Heart right ventricle (tissue), 16 donors: ENCODE measurements at places on chromosomes 3 and 15. TPM values are rescaled to one million over a fixed set of nuclear protein-coding genes. Genes with fewer than 3 reads are reported as not detected.

The CD96 gene
- 0.20 TPM for total RNA-seq

- H3K27ac ChIP-seq = no peak overlapping the region
- no peaks in the 10 kb centered on the region for H3K27me3 ChIP-seq
- H3K36me3 ChIP-seq = no peaks in the 10 kb centered on the region
- DNase-seq = no peak
- no peaks in the 10 kb centered on the region for H3K4me1 ChIP-seq
- no peak overlapping the region for H3K4me3 ChIP-seq
These were observed 475.0 kb downstream of the TUSC7 start for GRCh38 chr3:117184574-117184973.

GRCh38 chr3:127763816-127764215 is 58.5 kb downstream of the MGLL start:
- no peaks in the 10 kb centered on the region for H3K27me3 ChIP-seq
- H3K36me3 ChIP-seq = peaks cover 3% of the 10 kb centered on the region
- peaks cover 47% of the 10 kb centered on the region for H3K4me1 ChIP-seq
- no peak overlapping the region for H3K4me3 ChIP-seq

GRCh38 chr15:70151003-70151402 is 53.3 kb upstream of the TLE3 start:
- H3K36me3 ChIP-seq = no peaks in the 10 kb centered on the region
- no peaks in the 10 kb centered on the region for H3K27me3 ChIP-seq
- peaks cover 40% of the 10 kb centered on the region for H3K4me1 ChIP-seq
- no peak overlapping the region for H3K4me3 ChIP-seq
- no peak for DNase-seq

The MYL3 gene
- 9,796 TPM for total RNA-seq

The SLC12A1 gene
- not detected for total RNA-seq

The GABRA5 gene
- total RNA-seq = not detected

GRCh38 chr15:35379972-35380371 is 166.0 kb downstream of the DPH6 start:
- no peaks in the 10 kb centered on the region for H3K4me1 ChIP-seq
- DNase-seq = no peak
- H3K27me3 ChIP-seq = no peaks in the 10 kb centered on the region
- no peak overlapping the region for H3K27ac ChIP-seq
- H3K36me3 ChIP-seq = no peaks in the 10 kb centered on the region

DNA sequence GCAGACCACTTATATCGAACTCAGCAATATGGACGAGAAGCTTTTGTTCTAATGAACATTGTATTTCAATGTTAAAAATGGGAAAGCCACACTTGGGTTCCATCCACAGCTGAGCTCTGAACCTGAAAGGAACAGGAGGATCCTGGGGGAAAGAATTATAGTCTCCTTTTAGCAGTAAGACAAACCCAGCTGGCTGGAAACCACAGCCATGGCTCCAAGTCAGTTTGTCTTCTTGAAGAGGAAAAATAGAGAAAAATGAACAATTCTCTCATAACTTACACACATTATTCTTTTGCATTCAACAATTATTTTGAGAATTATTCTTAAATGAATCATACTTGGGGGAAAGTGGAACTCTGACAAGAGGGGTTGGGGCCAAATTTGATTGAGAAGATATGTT is 149.2 kb upstream of the VEPH1 start:
- no peaks in the 10 kb centered on the region for H3K4me1 ChIP-seq
- no peaks in the 10 kb centered on the region for H3K36me3 ChIP-seq
- H3K27ac ChIP-seq = no peak overlapping the region
- no peaks in the 10 kb centered on the region for H3K27me3 ChIP-seq
- H3K4me3 ChIP-seq = no peak overlapping the region

GRCh38 chr15:83063551-83063950 is 3.5 kb downstream of the BTBD1 start:
- H3K4me1 ChIP-seq = peaks cover 73% of the 10 kb centered on the region
- no peak for DNase-seq
- no peak overlapping the region for H3K27ac ChIP-seq
- no peaks in the 10 kb centered on the region for H3K27me3 ChIP-seq
- no peaks in the 10 kb centered on the region for H3K36me3 ChIP-seq

DNA sequence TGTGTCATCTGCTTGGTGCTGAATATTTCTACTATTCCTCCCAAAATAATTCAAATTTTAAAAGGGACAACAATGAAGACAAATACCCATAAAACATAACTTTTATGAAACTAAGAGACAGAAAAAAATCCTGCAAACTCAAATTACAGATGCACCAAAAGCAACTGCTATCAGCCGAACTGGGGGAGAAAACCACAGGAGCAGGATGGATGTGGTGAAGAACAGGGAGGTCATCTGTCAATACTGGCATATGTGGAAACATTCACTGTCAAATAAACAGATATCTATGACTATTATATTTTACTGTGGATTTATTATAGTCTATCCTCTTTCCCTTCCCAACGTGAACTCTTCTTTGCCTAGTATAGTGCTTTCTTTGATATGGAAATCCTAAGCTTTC is 53.3 kb upstream of the CPOX start:
- H3K4me1 ChIP-seq = peaks cover 5% of the 10 kb centered on the region
- DNase-seq = no peak

- H3K4me3 ChIP-seq = no peak overlapping the region
- H3K36me3 ChIP-seq = no peaks in the 10 kb centered on the region
- H3K27me3 ChIP-seq = no peaks in the 10 kb centered on the region
- H3K4me1 ChIP-seq = no peaks in the 10 kb centered on the region
These were observed 118.7 kb downstream of the NUP210 start for GRCh38 chr3:13301286-13301987.
